Caki2 (cell line): ENCODE measurements at places on chromosomes 5 and 9.

DNA sequence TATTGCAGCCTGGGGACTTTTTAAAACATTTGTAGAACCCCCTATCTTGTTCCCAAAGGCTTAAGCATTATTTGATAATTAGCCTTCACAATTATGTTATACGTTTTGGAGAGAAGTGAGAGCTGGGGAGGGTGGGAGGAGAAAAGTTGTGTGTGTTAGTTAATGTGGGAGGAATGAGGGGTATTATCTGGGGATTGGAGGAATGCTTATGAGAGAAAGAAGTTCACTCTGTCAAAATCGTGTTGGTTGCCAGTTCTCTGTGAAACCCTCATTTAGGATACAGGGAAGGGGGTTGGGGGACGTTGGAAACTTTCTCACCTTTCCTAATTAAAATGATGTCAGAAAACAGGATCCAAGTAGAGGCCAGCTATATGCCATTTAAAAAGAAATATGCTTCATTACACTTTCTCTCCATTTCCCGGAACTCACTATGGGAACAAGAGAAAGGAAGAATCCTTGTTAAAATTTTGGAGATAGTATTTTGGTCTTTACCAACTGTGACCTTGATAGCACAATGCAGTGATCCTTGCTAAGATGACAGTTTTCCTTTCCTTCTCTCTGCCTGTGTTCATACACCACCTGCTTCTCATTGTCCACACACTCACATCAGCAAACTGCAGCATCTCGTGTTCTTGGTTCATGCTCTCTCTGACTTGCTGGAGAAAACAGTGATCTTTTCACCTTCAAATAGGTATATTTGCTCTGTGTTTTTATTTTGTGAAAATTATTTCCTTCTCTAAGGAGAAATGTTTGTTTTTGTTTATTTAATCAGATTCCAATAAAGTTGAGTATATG lies 336.7 kb upstream of the CLINT1 start:
- no peak for DNase-seq

GRCh38 chr9:100498592-100498991 lies 25.6 kb downstream of the TMEFF1 start:
- DNase-seq: no peak

GRCh38 chr5:57903458-57903857 lies 420.8 kb upstream of the ACTBL2 start:
- no peak for DNase-seq

DNA sequence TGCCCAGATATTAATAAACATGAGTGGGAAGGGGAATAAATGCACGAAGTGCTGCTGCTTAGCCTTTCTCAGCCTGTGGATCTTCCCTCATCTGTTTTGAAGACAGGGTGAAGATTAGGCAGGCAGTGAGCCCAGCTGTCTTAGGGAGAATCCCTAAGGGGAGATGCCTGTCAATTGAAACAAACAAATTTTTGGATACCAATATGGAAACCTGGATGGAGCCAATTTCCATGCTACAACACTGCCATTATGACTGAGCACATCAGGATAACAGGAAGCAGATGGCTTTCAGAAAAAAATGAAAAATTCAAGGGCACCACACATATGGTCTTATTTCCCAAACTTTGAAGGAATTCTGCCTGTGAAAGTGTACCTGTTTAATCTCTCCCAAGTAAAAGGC lies 80.3 kb downstream of the HMHB1 start:
- DNase-seq: no peak

GRCh38 chr5:135317286-135317685 lies 81.7 kb downstream of the MACROH2A1 start:
- no peak for DNase-seq

DNA sequence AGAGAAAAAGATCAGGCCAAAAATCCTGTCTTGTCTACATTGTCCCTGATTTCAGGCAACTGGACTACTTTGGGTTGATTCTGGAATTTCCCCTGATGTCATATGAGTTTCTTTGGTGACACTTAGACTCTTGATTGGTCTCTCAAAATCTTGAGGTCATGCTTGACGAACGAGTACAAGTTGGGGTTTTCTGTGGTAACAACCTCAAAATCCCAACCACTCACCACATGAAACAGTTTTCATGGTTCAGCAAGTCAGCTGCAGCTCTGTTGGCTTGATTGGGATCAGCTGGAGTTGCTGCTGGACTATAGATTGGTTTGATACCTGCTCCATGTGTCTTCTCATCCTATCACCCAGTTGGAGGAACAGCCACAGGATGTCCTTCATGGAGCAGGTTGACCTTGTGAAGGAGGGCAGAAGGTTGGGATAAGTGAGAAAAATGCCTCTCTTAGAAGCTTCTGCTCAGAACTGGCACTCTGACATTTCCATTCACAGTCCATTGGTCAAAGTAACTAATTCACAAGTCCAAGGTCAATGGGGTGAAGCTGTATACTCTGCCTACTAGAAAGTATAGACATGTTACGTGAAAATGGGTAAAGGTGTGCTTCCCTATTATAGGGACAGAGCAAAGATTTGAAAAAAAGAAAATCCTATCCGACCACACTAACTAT lies 284.5 kb downstream of the SH3GL2 start:
- no peak for DNase-seq

DNA sequence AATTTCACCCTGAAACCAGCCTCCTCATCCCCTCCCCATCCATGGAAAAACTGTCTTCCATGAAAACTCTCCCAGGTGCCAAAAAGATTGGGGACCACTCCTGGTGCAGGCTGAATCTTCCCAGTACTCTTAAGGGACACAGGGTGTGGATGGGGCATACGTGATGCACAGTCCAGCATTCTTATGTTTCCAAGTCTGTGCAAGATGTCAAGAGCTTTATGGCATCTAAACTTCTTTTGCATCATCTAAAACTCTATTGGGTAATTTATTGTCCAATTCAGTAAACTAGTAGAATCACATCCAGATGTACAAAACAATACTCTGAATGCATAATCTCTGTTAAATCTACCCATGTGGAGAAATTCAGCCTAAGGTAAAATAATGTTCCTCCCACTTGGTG lies 9.3 kb upstream of the FGD3 start:
- DNase-seq: no peak
